CD4-positive, alpha-beta T cell treated with Interleukin-21 for 1 hour (primary cell): ENCODE measurements at places on chromosomes 11 and 22.

DNA sequence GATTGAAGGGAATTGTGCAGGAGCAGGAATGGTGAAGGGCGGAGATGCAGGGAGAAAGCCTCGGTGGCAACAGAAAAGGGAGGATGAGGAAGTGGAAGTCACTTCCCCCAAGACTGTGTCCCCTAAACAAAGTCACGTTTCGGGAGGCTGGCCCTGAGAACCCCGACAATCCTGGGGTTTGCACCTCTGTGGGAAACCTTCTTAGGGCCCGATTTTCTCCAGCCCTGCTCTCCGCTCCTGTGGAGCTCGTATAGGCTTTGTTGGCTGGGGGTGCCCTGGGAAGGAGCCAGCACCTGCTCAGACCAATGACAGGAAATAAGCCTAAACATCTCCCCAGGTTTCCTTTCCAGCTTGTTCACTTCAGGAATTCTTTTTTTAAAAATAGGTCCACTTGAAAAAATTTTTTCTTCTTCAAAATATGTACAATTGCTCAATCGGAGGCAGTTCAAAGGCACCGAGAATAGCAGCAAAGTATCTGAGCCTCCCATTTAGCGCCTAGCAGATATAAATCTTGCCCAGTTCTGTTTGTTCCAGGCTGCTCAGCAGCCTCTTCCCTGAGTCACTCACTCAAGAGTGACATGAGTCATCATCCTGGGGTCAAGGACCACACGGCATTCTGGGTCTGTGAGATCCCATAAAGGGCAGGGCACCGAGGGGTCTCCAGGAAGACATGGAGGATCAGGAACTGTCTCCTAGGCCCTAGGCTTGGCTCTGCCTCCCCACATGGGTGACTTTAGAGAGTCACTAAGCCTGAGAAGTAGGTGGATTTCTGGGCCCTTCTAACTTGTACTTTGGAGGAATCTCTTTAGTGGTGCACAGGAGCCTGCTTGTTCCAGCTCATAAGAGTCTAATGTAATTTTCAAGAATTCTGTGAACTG lies 34.0 kb downstream of the IRAG1 start:
- DNase-seq = no peak

DNA sequence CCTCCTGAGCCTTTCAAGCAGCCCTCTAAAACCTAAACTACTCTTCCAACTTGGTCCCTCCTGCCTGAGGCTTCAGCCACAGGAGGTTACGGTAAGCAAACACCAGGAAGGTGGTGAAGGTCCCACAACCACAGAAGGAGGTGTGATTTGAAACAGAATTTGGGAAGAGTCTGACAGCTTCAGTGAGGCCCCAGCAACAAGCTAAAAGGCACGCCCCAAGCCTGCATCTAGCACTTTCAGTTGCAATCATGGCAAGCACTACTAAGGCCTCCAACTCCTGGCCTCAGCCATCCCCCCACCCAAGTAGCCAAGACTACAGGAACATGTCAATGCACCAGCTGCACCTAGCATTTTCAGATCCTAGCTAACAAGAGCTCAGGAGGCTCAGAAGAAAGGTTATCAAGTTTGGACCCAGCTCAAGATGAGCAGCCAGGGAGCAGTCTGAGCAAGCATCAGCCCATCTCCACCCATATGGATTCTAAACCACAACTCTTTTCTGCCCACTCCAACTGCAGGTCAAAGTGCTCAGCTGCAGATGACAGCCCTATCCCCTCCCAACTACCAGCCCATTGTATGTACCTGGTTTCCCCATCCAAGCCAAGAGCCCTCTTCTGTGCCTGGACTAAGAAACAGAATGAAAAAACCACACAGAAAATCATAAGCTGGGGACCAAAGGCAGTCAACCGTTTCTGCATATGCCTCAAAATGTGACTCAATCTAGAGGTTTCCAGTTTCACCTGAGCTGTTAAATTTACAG lies 10.4 kb upstream of the AHNAK start:
- peak; percentile 70 for DNase-seq

DNA sequence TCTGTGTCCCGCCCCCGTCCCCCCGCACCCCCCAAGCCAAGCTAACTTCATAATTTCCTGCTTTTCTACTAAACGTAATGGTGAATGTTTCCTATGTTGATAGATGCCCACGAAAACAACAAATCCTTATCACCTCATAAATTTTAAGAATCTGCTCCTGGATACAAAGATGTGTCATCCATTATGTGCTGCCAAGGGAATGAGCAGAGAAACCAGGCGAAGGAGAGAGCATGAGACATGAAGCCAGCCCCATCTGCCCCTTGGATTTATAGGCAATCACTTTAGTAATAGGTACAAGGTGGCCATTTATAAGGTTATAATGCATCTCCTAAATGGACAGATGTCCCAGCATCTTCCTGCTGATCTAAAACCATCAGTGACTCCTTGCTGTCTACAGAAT lies 30.3 kb downstream of the LAYN start:
- DNase-seq = no peak

DNA sequence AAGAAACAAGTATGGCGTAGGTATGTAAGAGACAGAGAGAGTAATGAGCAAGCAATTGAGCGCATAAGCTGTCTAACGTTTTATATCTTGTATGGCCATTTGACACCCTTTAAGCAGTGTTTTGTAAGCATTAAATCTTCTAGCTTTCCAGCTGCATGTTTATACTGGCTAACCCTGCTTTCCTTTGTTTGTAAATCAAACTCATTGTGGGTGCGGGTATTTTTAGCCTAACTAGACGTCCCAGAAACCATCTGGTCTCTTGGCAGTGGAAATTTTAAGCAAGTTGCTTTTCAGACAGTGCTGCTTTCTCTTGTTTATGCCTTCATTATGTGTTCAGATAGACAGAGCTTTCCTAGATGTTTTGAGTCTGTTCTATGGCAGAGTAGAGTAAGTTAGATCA lies 73.5 kb downstream of the RNF169 start:
- DNase-seq = no peak

DNA sequence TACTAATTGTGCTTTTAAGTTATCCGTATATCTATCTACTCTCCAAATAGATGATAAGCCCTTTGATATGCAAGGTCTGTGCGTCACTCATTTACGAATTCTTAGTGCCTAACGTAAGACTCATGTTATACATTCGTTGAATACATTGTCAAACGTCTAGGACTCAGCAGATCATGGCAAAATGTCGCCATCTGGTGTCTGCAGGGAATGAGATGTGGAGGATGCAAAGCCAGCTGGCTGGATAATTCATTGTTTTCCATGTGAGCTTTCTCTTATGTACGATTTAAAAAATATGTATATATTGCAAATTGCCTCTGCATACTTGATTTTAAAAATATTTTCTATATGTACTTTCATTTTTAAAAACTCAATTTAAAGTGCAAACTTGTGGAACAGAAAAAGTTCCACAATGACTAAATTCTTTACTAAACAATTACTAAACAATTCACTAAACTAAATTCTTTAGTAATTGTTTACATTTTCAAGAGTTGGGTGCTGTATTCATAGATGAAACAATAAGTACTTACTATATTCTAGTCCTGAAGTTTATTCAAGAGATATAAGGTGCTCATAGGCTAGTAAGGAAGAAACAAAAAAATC lies 33.8 kb downstream of the ZNF202 start:
- peak; percentile 51 for DNase-seq

GRCh38 chr11:113675003-113675561 lies 31.0 kb downstream of the TMPRSS5 start:
- DNase-seq = no peak

- DNase-seq = no peak
Measured at GRCh38 chr11:73784080-73784634, 3.5 kb upstream of the MRPL48 start.

- DNase-seq = no peak
Measured at GRCh38 chr11:91513734-91514133, 710.9 kb upstream of the FAT3 start.
